ENCODE measurements at places on chromosomes 1 and 21.

DNA sequence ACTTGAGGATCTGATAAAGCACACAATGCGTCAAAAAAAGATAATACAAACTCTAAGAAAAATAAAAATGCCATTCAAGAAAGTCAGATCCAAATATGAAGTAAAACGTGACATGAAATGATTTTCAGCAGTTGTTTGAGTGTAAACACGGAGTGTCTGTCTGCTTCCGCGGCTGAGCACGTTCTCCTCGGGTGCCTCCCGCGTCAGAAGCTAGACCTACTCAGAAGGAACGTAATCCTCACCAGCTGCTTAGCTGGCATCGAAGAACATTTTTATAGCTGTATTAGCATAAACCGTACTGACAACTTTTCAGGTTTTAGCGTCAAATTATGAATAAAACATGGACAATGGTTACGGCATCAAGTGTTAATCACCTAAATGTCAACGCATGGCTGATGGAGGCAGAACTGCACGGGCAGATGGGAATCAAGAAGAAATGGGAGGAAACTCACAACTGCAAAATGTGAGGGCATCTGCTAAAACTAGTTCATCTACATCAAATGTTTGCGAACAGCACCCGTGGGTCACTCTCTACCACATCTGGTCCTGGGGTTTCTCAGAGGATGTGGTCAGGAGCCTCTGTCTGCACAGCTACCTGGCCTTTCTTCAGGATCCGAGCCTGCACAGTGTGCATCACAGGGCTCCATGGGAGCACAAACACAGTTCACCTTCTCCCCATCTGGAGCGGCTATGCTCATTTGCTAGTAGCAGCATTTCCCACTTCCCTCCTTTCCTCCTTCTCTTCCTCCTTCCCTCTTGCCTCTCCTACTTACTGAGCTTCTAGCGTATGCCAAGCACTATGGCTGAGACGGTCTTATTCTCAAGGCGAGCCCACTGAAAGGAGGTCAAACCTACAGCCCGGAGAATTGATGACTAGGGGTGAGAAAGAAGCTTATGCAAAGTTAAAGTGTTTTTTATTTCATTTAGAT lies 40.0 kb downstream of the RCAN1 start:
- no peak for DNase-seq

GRCh38 chr1:228136901-228137300 lies 3.2 kb upstream of the GUK1 start:
- no peak for DNase-seq

- DNase-seq: no peak
Observed at GRCh38 chr1:94279038-94279437, 41.7 kb upstream of the ARHGAP29 start.

GRCh38 chr21:17854745-17855144 lies 35.6 kb upstream of the C21orf91 start:
- no peak for DNase-seq

DNA sequence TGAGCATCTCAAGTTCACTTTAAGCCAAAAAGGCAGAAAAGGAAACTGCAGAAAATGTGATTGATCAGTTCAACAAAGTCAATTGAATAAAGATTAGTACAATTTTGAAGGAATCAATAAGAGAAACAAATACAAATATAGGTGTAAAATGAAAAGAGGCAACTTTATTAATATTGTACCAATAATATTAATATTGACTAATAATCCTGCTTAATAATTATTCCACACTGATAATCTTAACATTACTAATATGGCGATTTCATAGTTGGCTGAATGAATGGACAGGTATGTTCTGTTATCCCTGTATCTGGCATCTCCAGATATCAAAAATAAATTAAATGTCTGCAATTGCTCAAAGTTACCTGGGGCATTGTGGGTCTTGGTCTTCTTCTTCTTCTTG lies 61.8 kb downstream of the PRKAB2 start:
- DNase-seq: no peak

GRCh38 chr1:72010094-72010431 lies 272.3 kb downstream of the NEGR1 start:
- DNase-seq: no peak

GRCh38 chr21:32565856-32566465 lies 19.4 kb downstream of the TCP10L start:
- DNase-seq: no peak

- DNase-seq: no peak
Observed at GRCh38 chr1:215830226-215830810, 263.2 kb downstream of the KCTD3 start.

DNA sequence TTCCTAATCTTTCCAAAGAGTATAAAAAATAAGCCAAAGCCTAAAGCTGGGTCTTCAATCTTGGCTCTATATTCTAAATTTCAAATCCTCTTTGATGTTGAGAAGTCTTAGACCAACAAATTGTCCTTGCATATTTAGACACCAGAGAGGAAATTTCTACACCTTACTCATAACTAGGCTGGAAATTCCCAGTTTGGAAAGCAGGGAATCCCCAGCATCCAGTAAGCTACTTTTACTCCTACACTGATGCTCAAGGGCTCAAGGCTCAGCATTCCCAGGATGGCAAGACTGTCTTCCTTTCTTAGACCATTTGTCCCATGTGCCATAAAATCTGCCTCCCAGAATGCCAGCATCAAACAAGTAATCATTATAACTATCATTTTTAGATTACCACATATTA lies 28.3 kb downstream of the PRDX6 start:
- no peak for DNase-seq

GRCh38 chr1:22665752-22666151 lies 12.7 kb downstream of the C1QB start:
- DNase-seq: no peak

DNA sequence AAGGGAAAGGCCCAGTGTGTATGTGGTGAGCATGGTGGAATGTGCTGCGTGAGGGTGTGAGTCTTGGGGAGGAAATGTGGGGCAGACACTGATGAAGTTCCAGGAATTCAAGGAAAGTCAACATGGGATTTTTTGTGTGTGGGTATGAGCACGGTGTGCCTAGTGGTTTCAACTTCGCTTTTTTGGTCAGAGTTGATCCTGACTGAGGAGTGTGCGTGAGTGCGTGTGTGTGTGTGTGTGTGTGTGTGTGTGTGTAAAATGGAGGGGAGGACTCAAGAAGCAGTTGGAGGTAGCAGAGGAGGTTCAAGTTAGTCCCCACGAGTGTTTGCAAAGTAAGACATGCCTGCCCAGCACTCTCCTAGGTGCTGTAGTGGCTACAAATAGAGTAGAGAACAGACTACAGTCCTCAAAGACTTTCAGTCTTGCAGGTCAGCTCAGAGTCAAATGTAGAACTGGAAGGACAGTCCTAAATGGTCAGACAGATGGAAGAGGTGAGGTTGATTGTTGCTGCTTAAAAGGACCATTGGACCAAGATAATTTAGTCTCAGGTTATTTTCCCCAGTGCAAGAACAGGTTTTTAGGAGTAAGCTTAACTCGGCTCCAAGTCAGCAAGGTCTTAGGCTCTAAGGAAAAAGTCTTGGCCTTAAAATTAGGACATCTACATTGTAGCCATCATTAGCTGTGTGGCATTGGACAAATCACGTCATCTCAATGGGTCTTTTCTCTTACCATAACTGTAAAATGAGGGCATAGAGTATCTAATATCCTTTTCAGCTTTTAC lies 25.0 kb downstream of the SLAMF1 start:
- no peak for DNase-seq

GRCh38 chr21:37276377-37276776 lies 9.2 kb upstream of the VPS26C start:
- DNase-seq: no peak

DNA sequence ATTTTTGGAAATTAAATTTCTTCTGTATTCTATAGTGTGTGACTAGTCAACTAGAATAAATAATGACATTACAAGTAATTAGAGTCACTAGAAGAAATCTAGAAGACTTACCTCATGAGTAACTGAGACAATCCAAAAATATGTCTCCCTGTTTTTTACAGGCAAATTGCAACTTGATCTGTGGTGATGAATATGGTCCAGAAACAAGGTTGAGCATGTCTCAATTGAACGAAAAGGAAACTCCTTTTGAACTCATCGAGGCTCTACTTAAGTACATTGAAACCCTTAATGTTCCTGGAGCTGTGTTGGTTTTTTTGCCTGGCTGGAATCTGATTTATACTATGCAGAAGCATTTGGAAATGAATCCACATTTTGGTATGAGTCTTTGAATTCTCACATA lies 36.7 kb downstream of the DHX9 start:
- no peak for DNase-seq

DNA sequence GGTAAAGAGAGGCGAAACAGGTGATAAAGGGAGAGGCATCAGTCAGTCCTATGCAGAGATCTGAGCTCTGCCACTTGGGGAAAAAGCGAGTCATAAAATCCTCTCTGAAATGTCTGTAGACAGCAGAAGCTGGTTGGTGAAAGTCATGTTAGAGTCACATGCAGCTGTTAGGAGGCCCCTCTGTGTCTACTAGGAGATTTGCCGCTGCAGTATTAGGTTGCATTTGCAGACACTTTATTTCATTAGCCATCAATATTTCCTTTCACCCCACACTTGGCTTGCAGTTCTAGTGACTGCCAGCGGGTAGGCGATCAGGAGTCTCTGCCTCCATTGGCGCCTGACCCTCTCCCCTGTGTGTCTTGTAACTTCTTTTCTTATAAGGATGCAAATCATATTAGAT lies 16.2 kb downstream of the ATP1A4 start:
- DNase-seq: no peak

- peak; percentile 9 for DNase-seq
Observed at GRCh38 chr1:166166698-166167571, at the start of gene FAM78B. FAM78B (minus strand) TSS chr1:166167001; CDS start chr1:166166248, 753 bp downstream.

- DNase-seq: no peak
Observed at GRCh38 chr1:218930000-218930399, 243.7 kb upstream of the LYPLAL1 start.

DNA sequence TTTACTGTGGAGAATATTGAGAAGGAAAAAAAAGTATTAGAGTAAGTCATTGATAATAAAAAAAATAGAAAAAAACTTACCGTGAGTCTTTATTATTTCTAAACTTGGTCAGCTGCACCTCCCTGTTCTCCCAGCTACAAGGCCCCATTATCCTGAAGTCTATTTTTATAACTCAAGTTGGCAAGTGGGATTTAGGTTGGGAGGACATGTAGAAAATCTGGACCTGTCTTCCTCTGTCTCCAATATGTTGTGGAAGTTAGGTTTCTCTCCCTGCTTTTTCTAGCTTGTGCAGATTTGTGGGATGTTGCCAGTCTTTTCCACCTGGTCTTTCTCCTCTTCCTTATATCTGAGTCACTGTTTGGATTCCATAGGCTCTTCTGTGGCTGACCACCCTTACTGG lies 361.4 kb downstream of the HLX start:
- no peak for DNase-seq

DNA sequence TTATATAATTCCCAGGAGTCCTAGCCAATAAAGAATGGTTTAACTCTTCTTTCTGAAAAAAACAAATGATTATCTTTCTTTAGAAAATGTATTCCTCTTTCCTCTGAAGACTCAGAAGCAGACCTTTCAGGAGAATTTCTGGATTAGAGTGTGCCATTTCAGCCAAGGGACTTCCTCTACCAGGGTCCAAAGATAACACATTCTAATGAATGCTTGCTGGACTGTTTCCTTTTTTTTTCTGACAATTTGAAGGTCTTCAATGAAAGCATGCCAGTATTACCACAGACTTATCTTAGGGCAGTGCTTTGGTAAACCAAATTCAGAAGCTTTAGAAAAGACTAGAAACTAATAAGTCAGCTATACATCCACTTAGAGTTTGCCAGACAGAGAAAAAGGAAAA lies 80.5 kb downstream of the RERE start:
- DNase-seq: no peak

GRCh38 chr1:169741666-169742394 lies 8.0 kb upstream of the SELE start:
- DNase-seq: peak; percentile 70

DNA sequence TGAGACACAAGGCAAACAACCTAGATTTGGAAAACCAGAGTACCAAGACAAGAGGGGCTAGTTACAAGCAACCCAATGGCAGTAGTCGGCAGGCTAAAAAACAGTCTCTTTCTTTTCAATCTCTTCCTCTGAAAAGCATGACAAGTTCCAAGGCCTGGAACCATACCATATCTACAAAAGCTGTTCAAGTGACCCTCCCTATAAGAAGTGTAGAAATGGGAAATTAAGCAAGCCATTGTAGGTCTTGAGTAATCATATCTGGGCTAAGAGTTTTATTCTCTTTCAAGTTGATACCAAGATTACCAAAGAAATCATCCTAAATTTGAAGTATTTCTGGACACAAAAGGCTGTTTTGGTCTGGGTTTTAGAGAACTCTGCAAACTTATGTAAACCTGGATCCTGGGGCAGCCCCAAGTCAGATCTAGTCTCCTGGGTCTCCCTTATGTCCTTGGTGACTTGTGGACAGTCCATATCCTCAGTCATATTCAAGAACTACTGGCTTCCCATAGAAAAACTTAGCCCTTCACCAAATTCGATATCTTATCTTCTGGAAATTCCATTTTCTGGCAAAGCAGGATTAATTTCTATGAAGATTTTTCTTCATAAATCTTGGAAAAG lies 24.7 kb downstream of the FMO3 start:
- DNase-seq: no peak

GRCh38 chr1:211501711-211502400 lies 9.9 kb upstream of the RD3 start:
- DNase-seq: no peak

DNA sequence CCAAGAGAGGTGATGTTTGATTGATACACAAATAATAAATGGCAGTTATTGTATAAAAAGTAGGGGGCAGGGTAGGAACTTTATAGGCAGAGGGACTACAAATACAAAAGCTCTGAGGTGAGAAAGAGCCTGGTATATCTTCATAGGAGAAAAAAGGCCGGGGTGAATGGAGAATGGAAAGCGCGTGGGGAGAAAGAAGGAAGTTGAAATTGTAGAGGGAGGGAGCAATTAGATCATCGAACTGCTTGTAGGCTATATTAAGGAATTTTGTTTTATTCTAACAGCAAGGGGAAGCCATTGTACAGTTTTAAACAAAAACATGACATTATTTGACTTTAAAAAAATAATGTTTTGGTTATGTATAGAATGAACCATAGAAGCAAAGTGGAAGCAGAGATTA lies 147.4 kb downstream of the PDE4B start:
- no peak for DNase-seq

DNA sequence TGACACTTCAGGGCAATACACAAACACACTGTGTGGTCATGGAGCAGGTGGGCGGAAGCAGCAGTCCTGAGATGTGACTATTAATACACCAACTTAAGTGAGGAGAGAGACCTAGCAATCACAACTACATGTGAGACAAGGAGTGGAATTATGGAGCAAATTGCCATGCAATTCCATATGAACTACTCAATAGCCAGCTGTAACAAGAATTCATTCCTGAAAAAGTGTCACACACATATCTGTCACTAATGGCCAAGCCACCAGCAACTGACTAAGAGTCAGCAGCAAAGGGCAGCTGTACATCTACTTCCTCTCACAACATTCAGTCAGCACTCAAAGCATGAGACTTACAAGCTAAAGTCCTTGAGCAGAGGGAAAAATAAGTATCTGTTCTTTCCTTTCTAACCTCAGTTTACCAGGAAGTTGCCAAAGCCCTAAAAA lies 46.2 kb downstream of the GPR3 start:
- DNase-seq: no peak

DNA sequence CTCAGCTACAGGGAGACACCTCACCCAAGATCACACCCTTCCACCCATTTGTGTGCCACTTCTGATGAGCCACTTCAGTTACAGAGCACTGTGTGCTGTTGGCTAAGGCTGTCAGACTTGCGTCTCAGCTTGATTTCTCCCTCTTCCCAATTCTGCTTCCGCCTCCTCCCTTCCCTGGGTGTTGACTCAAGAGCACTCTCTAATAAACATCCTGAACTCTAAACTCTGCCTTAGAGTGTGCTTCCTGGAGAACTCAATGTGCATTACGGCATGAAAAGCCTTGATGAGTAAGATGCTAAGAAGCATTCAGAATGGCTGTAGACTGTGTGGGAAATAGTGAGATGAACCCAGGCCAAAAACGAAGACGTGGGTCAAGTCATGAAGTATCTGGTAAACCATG lies 54.9 kb upstream of the S1PR1 start:
- no peak for DNase-seq
